T-helper 9 cell (primary cell): ENCODE measurements at places on chromosomes 3 and 15.

DNA sequence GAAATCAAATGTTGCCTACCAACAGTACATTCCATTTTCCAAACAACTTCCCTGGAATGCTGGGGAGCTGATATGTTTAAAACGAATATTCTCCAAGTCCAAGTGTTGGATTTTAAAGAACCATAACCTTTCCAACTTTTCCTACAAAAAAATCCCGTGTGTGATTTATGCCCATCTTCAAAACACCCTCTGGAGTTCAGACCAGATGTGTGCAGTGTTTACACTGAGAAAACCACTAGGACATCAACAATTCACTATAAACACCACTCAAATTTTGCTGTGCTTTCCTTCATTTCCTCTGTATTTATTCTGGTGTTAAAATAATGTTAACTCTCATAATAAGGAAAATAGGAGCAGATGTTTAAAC, 2.4 kb downstream of the VGLL4 start:
- no peak for DNase-seq

DNA sequence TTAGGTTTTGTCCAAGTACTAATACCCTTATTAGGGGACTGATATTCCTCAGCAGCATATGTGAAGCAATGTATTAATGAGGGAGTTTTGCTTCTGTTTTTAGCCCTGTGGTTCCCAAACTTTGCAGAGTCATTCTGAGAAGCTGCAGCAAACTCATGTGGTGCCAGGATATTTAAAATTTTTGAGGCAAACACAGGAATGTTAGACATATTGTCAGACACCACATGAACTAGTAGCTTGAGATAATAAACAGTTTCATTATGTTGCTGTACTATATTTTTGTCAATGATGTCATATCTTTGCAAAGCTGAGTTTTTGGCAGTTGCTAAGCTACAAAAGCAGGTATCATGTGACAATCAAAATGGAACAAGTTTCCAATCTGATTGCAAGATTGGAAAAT, 36.6 kb downstream of the ATP6V1A start:
- DNase-seq = no peak

DNA sequence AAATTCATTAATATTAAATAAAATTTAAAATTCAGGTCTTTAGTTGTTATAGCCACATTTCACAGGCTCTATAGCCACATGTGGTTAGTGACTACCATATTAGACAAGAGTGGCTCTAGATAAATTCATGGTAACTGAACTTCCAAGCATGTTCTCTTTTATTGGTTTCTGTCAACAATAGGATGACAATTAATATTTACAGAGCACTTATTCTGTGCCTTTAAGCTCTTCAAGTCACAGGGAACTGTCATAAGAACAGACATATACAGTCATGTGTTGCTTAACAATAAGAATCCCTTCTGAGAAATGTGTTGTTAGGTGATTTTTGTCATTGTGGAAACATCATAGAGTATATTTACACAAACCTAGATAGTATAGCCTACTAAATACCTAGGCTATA, 38.8 kb upstream of the SLC25A36 start:
- DNase-seq = no peak

- no peak for DNase-seq
Observed at GRCh38 chr3:67388738-67389137, 265.7 kb downstream of the SUCLG2 start.

- DNase-seq = peak; percentile 20
Observed at GRCh38 chr3:113441051-113441770, at the start of gene CFAP44. CFAP44 (minus strand) TSS chr3:113441493; CDS start chr3:113433664, 7,829 bp downstream.

DNA sequence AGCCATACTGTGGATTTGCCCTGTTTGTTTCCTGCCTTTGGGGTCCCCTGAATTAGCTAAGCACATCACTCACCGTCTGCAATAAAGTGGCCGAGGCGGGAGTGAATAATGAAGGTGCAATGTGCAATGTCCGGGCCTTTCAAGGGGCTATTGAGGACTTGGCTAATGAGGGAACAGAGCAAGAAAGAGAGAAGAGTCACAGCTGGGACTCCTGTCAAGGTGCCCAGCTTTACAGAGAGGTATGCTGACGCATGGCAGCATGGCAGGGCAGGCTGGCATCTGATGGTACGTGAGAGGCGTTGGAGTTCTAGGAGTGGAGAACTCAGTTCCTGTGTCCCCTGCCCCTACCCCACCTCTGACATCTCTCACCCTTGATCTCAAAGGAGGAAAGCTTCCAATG, 13.8 kb upstream of the ATP2B2 start:
- no peak for DNase-seq

DNA sequence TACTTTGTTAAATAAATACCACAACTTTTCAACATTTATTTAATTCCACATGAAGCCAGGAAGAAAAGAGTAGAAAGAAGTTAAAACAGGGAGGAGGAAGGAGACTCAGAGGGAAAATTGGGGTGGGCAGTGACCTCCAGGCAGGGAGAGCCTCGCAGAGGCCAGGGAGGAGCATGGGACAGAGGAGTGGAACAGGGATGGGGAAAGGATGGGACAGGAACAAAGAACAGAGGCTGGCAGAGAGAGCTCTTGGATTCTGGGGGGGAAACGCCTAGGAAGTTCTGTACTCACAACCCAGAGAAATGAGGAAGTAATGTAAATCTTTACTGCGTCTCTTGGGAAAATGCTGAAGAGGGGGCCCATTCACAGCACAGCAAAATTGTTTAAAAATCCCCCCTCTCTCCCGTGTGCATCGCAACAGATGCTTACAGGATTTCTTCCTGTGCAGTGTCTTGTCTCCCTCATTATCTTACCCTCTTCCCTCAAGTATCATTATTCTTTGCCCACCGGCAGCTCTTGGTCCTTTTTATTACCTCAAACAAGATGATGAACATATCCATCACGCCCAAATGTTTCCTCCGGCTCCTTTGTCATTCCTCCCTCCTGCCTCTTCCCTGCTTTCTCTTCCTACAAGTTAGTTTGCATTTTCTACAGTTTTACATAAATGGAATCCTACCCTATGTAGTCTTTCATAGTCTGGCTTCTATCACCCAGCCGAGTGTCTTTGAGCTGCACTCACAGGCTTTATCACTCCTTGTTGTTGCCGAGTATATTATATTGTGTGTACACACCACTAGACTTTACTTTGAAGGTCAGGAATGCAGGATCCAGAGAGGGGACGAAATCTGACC, 65.5 kb downstream of the ARHGAP31 start:
- DNase-seq = no peak

DNA sequence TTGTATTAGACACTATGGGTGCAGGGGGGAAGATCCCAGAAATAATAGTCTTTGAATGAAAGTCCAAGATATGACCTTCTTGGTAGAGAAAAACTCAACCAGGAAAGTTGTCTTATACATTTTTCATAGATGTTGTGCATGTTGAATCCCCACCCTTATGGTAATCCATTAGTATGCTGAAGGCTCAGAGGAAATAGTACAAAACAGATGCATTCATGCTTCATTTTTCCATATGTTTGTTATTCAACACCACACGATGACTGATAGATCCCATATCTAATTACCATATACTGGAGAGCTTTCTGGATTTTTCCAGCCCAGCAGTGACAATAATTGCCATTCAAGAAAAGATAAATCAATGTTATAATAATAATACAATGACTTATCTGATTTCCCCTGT, 487.4 kb downstream of the FGF12 start:
- DNase-seq = no peak

GRCh38 chr3:54337846-54338245, 215.5 kb downstream of the CACNA2D3 start:
- DNase-seq = no peak

DNA sequence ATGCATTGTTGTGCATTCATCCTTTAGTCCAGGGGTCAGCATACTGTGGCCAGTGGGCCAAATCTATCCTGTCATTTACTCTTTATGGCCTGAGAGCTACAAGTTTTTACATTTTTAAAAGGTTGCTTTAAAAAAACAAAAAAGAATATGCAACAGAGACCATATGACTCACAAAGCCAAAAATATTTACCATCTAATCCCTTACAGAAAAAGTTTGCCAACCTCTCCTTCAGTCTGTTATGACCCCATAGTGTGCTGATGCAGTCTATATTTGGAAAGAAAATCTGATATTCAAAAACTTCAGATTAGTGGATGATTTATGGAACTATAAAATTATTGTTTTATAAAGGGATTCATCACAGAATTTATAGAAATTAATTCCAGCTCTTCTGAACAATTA, 237.5 kb upstream of the IL12A start:
- no peak for DNase-seq
